Stimulated activated naive B cell treated with anti-CD40 and anti-IgM and Interleukin-4, amounts not matched to agents 10 μg/mL and 1 μg/mL and 100 μg/mL, for 72 hours (primary cell): ENCODE measurements at places on chromosomes 7 and 10.

DNA sequence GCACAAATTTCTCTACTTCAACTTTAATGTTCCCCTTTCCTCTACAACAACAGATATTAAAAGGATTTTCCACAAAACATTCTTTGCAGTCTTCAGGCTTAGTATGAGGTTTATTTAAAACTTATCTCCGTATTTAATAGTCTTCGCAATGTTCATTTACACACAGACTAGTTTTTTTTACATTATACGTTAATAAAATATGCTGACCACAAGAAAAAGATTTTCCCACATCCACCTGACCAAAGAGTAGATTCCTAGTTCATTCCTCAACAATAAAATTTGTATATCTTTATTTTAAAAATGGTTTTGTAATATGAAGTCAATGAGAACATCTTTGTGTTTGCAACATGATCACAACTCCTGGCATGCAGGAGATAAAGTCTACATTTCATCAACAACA, 42.4 kb downstream of the POT1 start:
- no peak for DNase-seq

DNA sequence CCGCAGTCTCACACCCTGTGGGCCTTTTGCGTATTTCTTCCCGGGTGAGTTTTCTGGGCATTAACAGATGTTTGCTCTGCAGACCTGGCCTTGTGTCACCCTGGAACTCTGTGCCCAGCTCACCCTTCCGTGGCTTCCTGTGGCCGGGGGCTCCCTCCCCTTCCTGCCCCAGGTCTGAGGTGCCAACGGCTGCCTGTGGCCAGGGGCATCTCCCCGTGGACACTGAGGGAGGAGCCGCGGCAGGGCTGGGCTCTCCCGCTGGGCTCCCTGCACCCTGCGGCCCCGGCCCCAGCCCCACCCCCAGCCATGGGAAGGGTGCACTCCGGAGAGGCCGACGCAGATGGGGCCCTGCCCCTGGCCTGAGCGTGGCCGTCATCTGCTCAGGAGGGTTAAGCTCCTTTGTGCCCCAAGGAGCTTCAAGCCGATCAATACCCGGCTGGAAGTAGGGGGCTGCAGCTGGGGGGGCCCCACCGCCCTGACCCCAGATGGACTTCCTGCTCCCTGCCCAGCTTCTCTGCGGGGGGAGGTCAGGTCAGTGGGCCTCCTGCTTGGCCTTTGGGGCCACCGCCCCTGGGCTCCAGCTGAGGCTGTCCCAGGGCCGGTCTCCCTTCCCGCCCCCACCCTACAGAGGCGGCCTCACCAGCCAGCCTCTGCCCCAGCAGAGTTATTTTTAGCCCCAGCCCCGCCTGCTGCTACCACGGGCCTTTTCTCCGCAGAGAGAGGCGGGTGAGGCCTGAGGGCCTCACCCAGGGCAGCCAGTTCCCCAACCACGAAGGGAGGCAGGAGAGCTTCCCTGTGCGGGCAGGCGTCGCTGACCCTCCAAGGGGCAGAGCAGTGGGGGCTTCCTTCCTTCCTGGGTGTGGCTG, 24.2 kb downstream of the PWWP2B start:
- DNase-seq: no peak

DNA sequence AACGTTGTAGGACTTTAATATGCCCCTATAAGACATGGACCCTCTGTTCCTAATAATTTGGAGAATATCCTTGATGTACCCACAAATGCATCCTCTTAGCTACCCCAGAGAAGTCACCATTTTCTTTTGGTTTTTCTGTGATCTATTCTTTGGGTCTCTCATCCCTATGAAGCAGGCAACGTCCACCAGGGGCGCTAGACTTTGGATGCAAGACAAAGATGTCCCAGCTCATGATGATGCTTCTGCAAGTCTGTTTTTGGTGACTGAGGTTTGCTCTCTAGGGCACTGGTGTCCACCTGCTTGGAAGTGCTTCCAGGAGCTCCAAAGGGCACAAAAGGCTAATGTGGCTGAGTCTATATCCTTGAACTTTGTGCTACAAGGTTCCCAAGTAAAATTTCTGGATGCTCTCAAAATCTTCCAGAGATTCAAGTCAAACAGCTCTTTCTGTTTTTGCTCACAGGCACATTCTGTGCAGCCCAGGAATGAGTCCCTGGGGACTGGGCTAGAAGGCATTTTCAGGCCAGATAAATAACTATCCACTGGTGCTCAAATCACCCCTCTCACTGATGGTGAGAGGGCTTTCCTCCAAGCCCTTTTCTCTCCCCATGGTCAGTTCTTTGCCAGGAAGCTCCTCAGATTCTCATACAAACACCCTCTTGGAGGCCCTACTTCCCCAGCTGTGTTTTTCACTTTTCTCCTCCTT, 166.4 kb downstream of the C7orf25 start:
- DNase-seq: peak; percentile 1

DNA sequence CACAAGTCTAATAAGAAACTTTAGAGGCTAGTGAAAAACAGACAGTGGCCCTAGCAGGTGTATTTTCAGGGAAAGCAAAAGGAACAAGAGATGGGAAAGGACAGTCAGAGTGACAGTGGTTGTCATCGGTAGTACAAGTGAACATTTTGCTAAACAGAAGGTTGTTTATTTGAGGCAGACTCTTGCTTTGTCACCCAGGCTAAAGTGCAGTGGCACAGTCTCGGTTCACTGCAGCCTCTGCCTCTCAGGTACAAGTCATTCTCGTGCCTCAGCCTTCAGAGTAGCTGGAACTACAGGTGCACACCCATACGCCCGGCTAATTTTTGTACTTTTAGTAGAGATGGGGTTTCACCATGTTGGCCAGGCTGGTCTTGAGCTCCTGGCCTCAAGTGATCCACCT, 195.8 kb downstream of the RELN start:
- DNase-seq: no peak

DNA sequence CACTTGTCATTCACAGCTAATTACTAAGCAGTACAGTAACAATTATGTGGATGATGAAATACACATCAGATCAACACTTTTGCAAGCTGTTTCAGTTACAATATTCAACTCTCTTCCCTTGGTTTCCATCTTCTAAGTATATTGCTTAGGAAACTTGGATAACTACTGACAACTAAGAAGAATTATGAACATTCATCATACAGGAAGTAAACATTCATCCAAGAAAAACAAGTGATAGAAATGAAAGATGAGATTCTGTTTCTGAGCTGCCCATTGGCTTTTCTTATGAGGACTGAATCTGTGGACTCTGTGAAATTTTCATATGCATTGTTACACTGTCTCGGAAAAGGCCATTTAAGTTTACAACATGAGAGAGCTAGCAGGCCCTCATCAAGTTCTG, 240.2 kb downstream of the PRKG1 start:
- no peak for DNase-seq

GRCh38 chr7:132080467-132080866, 495.8 kb downstream of the PLXNA4 start:
- no peak for DNase-seq

DNA sequence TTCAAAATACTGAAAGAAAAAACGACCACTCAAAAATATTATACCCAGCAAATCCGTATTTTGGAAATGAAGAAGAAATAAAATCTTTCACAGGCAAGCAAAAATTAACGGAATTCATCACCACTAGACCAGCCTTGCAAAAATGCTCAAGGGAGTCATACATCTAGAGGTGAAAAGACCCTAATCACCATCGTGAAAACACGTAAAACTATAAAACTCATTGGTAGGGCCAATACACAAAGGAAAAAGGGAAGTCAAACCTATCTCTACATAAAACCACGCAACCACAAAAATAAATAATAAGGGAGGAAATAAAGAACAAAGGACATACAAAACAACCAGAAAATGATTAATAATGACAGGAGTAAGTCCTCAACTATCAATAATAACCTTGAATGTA, 6.6 kb upstream of the AKR1B1 start:
- DNase-seq: no peak

DNA sequence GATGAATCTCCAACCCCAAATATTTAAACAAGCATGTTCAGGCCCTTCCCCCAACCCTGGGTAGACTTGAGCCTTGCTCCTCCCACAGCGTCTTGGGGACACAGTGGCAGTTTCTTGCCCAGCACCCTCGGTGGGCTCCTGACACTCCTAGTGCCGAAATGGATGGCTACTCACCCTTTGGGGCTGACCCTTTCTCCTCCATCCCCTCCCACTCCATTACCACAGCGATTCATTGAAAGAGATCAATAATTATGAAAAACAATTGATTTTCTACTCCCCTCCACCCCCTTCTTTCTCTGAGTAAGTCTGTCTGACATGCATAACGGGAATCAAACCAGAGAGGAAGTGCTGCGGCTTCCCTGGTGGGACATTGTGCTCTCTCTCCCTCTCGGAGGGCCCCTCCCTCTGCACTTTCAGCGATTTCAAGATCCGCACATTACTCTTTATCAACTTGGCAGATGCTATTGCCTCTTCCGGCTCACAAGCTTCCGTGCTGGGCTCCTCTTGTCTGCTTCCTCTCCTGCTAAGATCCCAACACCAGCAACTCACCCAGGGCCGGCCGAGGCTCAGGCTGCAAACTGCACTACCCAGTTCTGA, 79.0 kb upstream of the PLXNA4 start:
- DNase-seq: no peak
